Esophagus squamous epithelium (tissue), 5 donors: ENCODE measurements at places on chromosomes 2 and 18. TPM values are rescaled to one million over a fixed set of nuclear protein-coding genes. Genes with fewer than 3 reads are reported as not detected.

CAPN13 gene
- total RNA-seq = 3.1 TPM

PLEK gene
- total RNA-seq = 3.5 TPM

GPR17 gene
- not detected for total RNA-seq

SCTR gene
- total RNA-seq = not detected
